BE2C (cell line): ENCODE measurements at places on chromosomes 7 and 10.
A peak's percentile ranks its signal among the peaks of the same experiment; 100 is the strongest.

DNA sequence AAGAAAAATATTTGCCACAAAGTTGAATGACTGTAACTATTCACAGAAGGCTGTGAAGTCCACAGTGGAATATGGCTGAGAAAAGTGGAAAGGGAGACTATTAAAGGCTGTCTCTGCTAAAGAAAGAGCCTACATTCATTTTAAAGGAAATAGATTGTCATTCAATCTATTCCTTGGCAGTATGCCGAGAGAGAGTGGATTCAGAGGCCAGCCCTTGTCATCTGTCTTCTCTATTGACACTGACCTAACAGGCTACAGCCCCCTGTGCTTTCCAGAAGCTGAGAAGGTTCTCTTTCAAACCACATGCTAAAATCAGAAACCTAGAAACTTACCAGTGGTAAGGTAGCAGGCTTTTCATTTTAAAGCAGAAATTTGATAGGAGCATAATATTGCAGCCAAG, 12.1 kb downstream of the ODAD2 start:
- no peak for DNase-seq

GRCh38 chr10:102785818-102786217, 42.1 kb downstream of the WBP1L start:
- no peak for DNase-seq

DNA sequence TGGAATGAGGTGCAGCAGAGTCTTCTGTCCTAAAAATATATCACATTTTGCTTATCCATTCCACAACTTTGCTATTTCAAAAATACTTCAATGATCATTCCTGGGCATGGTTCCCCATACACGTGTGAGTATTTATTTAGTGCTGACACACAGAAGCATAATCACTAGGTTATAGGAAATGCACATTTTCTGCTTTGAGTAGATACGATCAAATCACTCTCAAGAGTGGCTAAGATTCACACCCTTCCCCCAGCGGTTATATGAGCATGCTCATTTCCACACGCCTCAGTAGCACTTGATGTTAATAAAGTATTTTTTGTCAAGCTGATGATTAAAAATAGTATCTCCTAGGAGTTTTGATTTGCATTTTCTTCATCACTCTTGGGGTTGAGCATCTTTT, 93.5 kb upstream of the LRRC4 start:
- no peak for DNase-seq

DNA sequence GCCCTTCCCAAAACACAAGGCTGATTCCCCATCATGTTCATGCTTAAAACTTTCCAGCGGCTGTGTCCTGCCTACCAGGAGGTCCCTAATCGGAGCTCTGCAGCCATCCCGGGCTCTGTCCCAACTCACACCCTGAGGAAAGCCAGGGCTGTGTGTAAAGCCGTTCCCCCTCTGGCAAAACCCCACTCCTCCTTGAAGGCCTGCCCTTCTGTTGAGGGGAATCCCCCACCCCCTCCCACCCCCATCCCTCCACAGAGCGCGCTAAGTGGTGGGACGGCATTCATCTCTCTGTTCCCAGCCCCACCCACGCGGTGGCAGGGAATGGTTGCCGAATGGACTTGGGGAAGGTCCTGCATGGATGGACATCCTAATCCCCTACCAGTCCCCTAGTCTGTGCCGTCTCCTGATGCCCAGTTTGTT, 667 bp upstream of the TMEM120A start:
- no peak for DNase-seq

DNA sequence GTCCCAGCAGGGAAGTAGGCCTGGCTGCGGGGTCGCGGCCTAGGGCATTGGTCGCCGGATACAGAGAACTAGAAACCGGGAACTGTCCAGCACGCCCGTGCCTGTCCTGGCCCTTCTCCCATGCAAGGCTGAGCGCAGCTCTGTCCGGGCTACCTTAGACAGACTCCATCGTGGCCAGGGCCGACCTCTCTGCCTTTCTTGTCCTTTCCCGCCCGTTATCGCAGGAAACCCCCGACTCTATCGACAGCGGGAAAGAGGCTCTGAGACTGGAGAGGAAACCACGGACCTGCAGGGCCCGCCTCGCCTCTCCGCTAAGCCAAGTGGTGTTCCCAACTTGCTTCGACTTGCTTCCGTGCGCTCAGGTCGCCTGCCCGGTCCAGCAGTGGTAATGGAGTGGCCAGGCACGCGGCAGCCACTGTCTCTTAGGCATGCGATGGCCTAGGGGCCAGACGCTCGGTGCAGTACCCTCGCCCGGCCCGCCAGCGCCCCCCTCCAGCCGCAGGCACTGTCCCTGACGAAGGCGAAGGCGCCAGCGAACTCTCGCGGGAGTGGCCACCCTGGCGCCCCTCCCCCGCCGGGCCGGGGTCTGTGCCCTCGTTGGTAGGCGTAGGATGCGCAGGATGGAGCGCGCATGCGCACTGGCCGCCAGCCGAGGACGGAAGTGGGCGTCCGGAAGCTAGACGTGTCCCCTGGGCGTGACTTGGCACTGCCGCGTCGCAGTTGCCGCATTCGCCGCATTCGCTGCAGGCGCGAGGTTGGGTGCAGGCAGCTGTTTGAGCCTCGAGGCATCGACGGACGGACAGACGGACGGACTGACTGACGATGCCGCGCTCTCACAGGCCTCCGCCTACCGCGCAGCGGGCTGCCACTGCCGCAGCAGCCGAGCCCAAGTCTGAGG, 54.4 kb downstream of the MCMBP start:
- peak; percentile 23 for DNase-seq

GRCh38 chr7:38902449-38902848, 6.5 kb downstream of the VPS41 start:
- DNase-seq = no peak

GRCh38 chr10:111137587-111137986, 60.8 kb downstream of the ADRA2A start:
- no peak for DNase-seq

- peak; percentile 81 for DNase-seq
Measured at GRCh38 chr7:24572997-24573553, at the start of gene PALS2. TSS of gene PALS2 (plus strand) at chr7:24573452. CDS start at chr7:24623668, 50,216 bp downstream.

DNA sequence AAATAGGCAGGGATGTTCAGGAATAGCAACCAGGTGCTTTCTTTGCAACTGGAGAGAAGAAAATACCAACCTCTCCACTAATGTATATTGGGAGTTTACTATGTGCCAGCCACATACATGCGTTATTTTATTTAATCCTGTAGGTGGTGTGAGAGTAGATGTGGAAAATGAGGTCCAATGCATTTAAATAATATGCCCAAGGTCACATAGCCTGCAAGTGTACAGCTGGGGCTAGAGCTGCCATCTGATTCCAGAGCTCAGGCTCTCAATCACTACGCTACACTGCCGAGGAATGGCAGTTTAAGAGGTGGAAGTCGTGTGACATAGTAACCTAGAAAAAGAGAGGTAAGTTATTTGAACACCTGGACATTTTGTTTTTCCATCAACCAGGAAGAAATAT, 277.0 kb downstream of the EXOC4 start:
- DNase-seq = no peak

GRCh38 chr10:3961082-3961481, 176.1 kb upstream of the KLF6 start:
- DNase-seq = no peak

DNA sequence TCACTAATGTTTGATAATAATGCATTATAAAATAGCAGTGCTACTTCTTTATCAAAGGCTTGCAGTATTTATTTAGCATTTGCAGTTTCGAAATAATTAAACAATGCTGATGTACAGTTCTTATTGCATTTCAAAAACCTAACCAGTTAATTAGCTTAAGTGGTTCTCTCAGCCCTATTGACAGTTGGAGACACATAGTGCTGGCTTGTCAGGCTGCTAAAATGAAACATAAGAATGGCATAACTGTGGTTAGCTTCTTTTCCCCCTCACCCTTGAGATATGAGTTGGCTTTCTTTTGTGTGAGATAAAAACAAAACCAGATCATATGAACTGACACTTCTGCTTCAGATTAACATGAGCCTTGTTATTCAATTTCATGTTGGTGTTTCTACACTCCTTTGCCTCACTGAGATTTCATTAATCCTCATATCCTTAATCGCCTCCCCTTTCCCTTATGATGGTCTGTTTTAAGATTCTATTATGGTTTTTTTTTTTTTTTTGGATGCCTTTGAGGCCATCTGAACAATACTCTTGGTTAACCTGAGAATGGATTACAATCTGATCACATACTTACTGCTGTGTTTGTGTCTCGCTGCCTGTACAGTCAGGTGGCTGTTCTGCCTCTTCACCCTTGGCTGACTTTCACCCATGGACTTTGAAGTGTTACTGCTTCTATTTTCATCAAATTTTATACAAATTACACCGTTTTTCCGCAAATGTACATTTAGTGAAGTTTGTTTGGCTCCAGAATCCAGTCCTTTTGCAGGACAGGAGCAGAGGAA, 108.0 kb downstream of the SDK1 start:
- no peak for DNase-seq

- DNase-seq = no peak
Measured at GRCh38 chr7:50651271-50651989, 86.2 kb upstream of the DDC start.

GRCh38 chr10:129870961-129871621, 93.0 kb downstream of the EBF3 start:
- peak; percentile 77 for DNase-seq

DNA sequence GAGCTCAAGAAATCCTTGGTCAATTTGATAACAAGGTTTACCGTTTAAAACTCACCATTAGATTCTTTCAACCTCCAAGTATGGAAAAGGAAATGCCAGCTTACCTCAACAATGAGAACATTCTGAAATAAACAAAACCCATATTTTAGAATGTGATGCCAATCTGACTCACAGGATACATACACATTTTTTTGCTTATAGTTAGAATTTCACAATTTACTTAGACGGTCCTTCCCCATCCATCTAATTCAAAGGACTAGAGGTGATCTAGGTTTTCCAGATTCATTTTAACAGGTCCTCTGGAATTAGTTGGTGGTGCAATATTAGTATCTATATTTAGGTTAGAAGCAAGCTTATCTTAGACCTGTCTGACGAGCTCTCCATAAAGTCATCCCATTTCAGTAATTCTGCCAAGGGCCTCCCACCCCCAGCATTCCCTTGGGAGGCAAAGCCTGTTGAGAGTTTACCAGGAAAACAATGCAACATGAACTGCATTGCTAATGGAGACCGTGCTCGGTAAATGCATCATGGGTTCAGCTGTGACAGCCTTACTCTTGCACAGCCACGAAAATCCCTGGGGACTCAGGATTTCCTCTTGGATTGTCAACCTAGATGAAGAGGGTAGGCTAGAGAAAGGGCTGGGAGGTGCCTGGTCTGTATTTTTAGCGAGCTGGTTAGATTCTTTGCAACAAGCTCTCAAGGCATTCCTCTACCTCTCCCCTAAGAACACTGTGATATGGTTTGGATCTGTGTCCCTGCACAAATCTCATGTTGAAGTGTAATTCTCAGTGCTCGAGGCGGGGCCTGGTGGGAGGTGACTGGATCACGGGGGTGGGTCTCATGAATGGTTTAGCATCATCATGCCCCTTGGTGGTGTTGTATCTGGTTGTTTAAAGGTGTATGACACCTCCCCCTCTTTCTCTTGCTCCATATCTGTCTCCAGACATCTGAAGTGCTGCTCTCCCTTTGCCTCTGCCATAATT, 93.8 kb downstream of the PRTFDC1 start:
- peak; percentile 69 for DNase-seq

DNA sequence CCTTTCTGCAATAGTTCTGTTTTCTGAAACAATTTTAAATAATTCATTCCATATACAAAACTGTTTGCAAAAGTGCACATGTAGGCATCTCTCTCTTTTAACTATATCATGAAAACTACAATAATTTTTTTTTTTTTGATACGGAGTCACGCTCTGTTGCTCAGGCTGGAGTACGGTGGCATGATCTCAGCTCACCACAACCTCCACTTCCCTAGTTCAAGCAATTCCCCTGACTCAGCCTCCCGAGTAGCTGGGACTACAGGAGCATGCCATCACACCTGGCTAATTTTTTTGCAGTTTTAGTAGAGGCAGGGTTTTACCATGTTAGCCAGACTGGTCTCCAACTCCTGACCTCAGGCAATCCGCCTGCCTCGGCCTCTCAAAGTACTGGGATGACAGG, 44.0 kb upstream of the SEMA3A start:
- no peak for DNase-seq

GRCh38 chr10:16992611-16993119, 136.9 kb downstream of the CUBN start:
- no peak for DNase-seq

GRCh38 chr7:87218796-87219544, 562 bp downstream of the TMEM243 start:
- DNase-seq = peak; percentile 21

DNA sequence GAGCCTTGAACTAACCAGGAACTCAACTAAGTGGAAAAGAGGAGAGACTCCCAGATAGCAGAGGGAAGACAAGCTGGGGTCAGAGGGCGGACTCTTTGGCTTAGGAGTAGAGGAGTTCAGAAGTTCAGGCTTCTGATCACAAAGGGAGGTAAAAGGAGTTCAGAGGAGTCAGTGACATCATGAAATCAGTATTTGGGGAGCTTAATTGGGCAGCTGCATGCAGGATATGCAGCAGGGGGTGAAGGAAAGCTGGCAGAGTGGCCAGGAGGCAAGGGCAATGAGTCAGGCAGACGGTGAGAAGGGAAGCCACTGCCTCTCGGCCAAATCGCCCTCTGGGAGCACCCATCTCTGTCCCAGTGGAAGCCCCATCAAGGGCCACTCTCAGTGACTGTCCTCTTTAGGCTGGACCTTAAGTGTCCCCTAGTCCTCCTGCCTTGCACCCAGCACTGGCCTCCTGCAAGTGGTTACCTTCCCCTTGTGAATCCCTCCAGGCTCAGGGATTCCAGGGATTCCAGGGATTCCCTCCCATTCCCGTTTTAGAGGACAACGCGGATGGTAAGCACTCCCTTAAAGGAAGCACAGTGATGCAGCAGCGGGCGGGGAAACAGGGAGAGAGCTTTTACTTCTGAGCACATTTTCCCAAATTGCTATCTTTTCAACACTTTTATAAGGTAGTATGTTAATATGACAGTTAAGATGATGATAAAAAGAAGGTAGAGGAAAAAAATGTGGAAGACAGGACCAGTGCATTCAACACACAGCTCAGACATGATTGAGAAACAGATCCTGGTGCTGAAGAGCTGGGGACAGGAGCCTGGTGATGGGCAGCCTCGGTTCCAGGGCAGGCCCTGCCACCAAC, 72.6 kb downstream of the KCNMA1 start:
- no peak for DNase-seq

- DNase-seq = no peak
Measured at GRCh38 chr10:50552308-50552707, 71.4 kb downstream of the SGMS1 start.

GRCh38 chr10:28624351-28624750, 53.0 kb upstream of the BAMBI start:
- DNase-seq = no peak

GRCh38 chr7:29917641-29918040, 72.0 kb downstream of the SCRN1 start:
- no peak for DNase-seq
